ENCODE measurements at places on chromosomes 4 and X.
A peak's percentile ranks its signal among the peaks of the same experiment; 100 is the strongest.

DNA sequence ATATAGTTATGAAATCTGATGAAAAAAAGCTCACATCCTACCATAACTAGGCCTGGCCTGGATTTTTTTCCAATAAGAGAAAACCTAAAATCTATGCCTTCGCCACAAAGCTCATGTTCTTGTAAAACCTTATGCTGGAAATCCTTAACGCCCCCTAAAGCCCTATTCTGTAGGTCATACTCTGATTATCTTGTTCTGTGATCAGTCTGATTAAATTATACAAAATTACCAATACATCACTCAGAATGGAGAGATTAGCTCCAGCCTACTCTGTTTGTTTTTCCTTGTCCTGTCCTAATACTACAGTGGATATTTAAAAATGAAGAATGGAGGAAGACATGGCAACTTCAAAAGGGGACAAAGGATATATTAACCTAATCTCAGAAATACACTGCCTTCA lies 7.2 kb downstream of the ZNF827 start:
- no peak for DNase-seq

GRCh38 chr4:59058543-59058942 lies 1948.4 kb upstream of the IGFBP7 start:
- DNase-seq = no peak

DNA sequence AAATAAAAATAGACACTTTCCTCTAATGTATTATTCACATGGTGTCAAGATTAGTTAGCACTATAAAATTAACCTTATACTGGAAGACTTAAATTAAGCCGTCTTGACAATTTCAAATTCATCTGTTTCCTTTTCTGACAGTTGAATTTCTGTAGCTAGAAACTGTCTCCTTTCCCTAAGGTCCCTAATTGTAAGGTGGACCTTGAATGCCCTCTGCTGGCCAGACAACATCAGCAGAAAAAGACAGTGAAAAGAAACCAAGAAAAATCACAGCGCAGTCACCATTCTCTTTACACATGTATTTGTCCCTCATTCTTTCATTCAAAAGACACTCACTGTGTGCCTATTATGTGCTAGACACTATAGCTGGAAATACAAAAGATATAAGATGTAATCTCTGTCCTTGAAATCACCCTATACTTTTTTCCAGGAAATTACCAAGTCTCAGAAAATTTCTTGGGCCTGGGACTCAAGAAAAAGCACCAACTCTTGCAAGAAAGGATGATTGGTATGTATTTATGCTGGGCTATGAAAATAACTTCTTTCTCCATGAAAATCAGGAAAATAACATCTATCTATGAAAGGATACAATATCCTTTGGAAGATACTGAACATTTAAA lies 32.7 kb upstream of the AMBN start:
- peak; percentile 45 for DNase-seq

GRCh38 chr4:66160606-66161005 lies 490.3 kb upstream of the EPHA5 start:
- no peak for DNase-seq

DNA sequence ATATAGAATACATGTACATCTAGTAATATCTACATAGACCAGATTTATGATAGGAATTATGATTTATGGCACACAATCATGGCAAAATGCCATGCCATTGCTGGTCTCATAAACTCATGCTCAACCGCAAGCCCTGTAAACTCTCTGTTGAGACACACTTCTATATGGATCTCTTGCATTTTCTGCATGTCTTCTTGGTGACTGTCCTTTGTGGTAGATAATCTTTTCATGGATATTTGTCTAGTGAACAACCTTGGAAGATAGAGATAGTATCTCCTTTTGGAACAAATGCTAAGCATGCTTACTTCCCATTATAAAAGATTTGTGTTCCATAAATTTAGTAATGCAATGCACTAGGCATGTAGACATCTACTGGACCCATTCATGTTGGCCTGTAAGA lies 328.0 kb downstream of the NAF1 start:
- DNase-seq = no peak
